IMR-90 (cell line): ENCODE measurements at places on chromosomes 3 and 15. TPM values are rescaled to one million over a fixed set of nuclear protein-coding genes. Genes with fewer than 3 reads are reported as not detected.

DNA sequence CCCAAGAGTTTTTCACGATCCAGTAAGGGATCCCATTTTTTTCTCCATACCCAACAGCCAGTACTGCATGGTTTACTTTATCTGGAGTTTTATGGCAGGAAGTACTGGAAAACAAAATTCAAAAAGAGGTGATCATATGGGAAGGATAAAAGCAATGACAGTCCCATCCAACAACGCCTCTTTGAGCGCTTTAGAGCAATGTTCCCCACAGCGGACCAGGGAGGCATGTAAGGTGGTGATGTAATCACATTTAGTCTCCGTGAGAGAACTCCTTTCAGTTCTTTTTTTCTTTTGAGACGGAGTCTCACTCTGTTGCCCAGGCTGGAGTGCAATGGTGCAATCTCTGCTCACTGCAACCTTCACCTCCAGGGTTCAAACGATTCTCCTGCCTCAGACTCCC is 21.8 kb downstream of the CTSH start:
- H3K4me1 ChIP-seq = no peaks in the 10 kb centered on the region
- H3K36me3 ChIP-seq = peaks cover 51% of the 10 kb centered on the region
- H3K27me3 ChIP-seq = no peaks in the 10 kb centered on the region
- H3K27ac ChIP-seq = no peak overlapping the region
- no peak for DNase-seq
- H3K4me3 ChIP-seq = no peak overlapping the region

GRCh38 chr3:36597422-36597821 is 166.9 kb downstream of the DCLK3 start:
- H3K36me3 ChIP-seq = no peaks in the 10 kb centered on the region
- no peaks in the 10 kb centered on the region; the same call in 1 of the 2 replicates for H3K27me3 ChIP-seq
- DNase-seq = peak; percentile 17
- no peak overlapping the region for H3K27ac ChIP-seq
- H3K4me3 ChIP-seq = no peak overlapping the region

- H3K36me3 ChIP-seq = no peaks in the 10 kb centered on the region
- no peak overlapping the region for H3K27ac ChIP-seq
- peaks cover 39% of the 10 kb centered on the region for H3K27me3 ChIP-seq
- H3K4me1 ChIP-seq = no peaks in the 10 kb centered on the region
- DNase-seq = peak; percentile 81
These were observed 2.3 kb downstream of the CHRNA3 start for GRCh38 chr15:78618490-78618934.

- H3K36me3 ChIP-seq = no peaks in the 10 kb centered on the region
- H3K4me3 ChIP-seq = no peak overlapping the region
- H3K27ac ChIP-seq = no peak overlapping the region
These were observed 106.9 kb upstream of the TLE3 start for GRCh38 chr15:70204652-70205051.

DNA sequence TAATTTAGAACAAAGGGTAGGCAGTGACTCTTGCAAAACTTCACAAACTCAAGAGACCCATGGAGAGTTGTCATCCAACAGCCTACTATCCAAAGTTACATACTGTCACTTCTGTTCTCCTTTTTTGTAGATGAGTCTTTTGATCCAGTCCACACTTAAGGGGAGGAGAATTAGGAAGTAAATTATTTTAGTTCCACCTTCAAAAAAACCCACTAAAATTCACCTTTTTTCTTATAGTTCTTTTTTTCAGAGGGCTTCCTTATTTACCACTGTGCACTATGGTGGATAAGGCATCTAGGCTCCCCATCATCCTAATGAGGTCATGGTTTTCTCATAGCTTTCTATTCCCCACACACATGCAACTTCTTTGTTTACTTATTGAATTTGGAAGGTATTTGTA is 8.6 kb upstream of the TCAIM start:
- H3K4me3 ChIP-seq = no peak overlapping the region
- no peak for DNase-seq
- H3K36me3 ChIP-seq = no peaks in the 10 kb centered on the region
- peaks cover 6% of the 10 kb centered on the region for H3K27me3 ChIP-seq

- no peak overlapping the region for H3K27ac ChIP-seq
- no peaks in the 10 kb centered on the region for H3K27me3 ChIP-seq
- DNase-seq = no peak
- H3K4me1 ChIP-seq = no peaks in the 10 kb centered on the region; the same call in 1 of the 2 replicates
These were observed 173.6 kb upstream of the SMAD3 start for GRCh38 chr15:66891776-66892175.

DNA sequence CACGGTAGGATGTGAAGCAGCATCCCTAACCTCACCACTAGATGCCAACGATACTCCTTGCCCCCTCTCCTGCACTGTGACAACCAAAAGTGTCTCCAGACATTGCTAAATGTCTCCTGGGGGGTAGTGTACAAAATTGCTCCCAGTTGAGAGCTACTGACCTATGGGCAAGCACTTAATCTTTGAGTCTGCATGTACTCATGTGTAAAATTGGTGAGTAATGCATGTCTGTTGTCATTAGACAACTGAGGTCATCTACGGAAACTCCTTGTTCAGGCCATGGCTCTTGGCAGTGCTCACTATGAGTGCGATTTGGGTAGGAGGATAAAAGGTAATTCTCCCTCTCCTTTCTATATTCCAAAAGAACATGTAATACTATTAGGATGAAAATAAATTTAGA is 29.2 kb downstream of the PDHB start:
- peaks cover 34% of the 10 kb centered on the region for H3K36me3 ChIP-seq
- no peaks in the 10 kb centered on the region for H3K27me3 ChIP-seq
- peak; percentile 79 for DNase-seq

- no peak overlapping the region for H3K27ac ChIP-seq
- H3K4me3 ChIP-seq = no peak overlapping the region
- peaks cover 2% of the 10 kb centered on the region for H3K36me3 ChIP-seq
- no peaks in the 10 kb centered on the region for H3K4me1 ChIP-seq
These were observed 34.4 kb downstream of the SUCLG2 start for GRCh38 chr3:67619991-67620390.

The ANKRD63 gene
- under 0.01 TPM in 1 of 2 replicates, not detected in the other for total RNA-seq

The RTP3 gene
- total RNA-seq = 0.18 TPM in 1 of 2 replicates, not detected in the other

The RHOV gene
- not detected in 2 replicates for total RNA-seq

The CCR4 gene
- not detected in 2 replicates for total RNA-seq

The GOLGA8N gene
- 0.72 and 0.83 TPM in 2 replicates for total RNA-seq
